ENCODE measurements at places on chromosomes 16 and 17.

- DNase-seq, result peak; percentile 90
Measured at GRCh38 chr17:50893183-50893993, 27.2 kb upstream of the TOB1 start.

GRCh38 chr16:88726981-88727380 is 20.7 kb downstream of the CTU2 start:
- DNase-seq, result no peak

DNA sequence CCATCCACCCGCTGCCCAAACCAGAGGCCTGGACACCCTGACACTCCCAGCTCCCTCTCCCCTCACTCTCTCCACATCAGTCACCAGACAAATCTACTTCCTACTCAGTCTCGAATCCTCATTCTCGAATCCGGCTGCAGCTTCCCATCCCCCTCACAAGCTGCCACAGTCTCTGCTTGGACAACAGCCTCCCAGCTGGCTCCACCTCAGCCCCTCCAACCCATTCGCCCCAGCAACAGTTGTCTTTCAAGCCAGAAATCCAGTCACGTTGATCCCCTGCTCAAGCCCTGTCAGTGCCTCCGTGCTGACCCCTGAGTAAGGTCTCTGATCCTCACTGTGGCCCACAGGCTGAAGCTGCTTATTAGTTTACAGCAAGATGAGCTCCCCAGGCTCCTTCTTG is 44.2 kb upstream of the MTSS2 start:
- DNase-seq, result no peak

DNA sequence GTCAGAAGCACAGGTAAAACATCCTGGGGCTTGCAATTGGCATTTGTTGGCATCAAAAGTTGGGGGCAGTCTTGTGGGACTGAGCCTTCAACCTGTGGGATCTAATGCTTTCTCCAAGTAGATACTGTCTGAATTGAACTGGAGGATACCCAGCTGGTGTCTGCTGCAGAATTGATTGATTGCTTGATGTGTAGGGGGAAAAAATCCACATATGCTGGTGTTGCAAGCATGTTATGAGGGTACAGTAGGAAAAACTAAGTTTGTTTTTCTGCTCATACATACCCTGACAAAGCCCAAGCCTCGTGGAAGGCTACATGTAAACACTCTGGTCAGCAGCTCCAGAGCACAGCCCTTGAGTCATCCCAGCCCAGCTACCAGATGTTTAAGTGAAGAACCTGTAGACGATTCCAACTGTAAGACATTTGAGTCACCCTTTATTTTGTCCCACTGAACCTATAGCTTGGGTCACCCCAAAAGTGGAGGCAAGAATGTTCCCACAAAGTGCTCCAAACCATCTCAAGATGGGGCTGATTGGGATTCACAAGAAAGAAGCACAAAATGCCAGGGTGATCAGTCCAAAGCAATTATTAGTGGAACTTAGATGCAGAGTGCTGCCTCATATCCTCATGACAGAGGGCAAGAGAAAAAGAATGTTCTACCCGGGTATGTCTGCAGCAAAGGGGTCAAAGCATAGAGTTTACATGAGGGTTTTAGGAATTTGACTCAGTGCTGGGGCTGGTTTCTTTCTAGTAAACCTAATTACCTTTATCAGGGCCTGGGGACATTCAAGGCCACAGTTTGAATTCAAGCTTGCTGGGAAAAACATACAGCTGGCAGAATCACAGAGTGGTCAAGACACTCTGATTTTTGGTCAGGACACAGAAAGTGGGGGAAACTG is 9.6 kb upstream of the APPBP2 start:
- DNase-seq, result no peak

GRCh38 chr16:79687249-79688130 is 87.0 kb upstream of the MAF start:
- no peak for DNase-seq

GRCh38 chr16:73306901-73307413 is 259.0 kb upstream of the ZFHX3 start:
- DNase-seq, result no peak

- no peak for DNase-seq
Measured at GRCh38 chr17:35692512-35693210, 38.8 kb upstream of the RASL10B start.

GRCh38 chr16:27678955-27679354 is 129.0 kb downstream of the KATNIP start:
- no peak for DNase-seq

- no peak for DNase-seq
Measured at GRCh38 chr16:85104821-85105391, 7.4 kb downstream of the CIBAR2 start.

- no peak for DNase-seq
Measured at GRCh38 chr17:74775409-74776043, 619 bp downstream of the NAT9 start.

- no peak for DNase-seq
Measured at GRCh38 chr16:78323315-78323714, 223.9 kb downstream of the WWOX start.

DNA sequence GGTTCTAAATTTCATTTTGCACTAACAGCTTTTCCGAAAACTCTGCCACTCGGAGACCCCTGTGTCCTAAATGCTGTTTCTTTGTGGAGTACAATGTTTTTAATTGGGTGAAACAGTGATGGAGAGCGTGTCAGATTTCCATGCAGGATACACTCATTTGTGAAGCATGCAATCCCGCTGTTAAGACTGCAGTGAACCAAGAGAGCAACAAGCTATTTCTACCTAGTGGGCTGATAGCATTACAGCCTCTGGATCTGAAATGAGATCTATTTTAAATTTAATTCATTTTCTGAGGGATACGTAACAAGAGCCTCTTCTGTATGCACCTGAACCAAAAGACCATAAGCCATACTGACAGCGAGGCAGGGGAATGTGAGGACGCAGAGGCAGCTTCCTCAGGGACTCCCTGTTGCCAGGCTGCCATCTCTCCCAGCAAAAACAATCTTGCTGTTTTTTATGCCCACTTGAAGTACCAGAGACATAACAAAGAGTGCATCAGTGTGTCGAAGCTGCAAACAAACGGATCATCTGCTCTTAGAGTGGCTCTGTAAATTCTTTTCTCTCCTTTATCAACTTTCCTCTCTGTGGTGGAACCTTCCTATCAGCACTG is 199.9 kb upstream of the COX10 start:
- DNase-seq, result no peak

DNA sequence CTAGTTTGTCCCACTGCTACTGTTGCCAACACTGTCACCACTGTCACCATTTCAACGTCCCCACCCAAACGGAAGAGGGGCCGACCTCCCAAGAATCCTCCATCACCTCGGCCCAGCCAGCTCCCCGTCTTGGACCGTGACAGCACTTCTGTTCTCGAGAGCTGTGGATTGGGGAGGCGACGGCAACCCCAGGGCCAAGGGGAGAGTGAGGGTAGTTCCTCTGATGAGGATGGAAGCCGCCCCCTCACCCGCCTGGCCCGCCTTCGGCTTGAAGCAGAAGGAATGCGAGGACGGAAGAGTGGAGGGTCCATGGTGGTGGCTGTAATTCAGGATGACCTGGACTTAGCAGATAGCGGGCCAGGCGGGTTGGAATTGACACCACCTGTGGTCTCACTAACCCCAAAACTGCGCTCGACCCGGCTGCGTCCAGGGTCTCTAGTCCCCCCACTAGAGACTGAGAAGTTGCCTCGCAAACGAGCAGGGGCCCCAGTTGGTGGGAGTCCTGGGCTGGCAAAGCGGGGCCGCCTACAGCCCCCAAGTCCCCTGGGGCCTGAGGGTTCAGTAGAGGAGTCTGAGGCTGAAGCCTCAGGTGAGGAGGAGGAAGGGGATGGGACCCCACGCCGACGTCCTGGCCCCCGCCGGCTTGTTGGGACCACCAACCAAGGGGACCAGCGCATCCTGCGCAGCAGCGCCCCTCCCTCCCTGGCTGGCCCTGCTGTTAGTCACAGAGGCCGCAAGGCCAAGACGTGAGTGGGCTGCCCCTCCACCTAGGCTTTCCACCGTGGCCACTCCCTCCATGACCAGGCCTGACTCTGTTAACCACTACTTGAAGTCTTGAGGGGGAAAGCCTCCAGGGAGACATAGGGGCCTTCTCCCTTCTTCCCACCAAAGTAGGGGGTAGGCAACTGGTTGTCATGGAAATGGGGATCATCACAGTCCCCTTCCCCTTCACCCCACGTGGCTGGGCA is 9.0 kb upstream of the PHKG2 start:
- DNase-seq, result no peak

DNA sequence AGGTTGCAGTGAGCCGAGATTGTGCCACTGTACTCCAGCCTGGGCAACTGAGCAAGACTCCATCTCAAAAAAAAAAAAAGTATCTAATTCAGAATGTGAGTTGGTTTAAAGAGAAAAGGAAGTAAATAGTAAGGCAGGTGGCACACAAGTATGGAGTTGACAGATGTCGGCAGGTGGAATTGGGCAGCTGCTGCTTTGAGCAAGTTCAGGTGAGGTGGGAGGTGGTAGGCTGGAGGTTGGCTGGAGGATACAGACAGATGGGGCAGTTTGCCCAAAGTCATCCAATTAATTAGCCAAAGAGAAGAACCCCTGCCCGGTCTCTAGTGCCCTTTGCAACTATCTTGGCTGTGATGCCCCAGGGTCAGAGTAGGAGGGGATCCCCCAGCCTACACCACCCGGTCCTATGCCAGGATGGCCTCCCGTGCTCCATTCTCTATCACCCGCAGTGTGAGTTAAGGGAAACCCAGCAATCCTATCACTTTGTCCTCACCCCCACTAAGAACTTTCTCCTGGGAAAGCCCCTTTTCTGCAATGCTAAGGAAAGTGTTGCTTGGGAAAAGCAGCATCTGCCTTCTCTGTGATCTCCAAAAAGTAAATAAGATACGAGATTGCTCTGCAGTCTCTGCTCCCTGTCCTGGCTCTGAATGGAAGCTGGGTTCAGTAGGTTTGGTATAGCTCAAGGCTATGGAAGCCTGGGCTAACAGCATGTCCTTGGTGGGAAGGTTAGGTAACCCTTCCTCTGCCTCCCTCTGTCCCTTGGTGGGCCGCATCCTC is 32.2 kb downstream of the SLC12A3 start:
- no peak for DNase-seq

DNA sequence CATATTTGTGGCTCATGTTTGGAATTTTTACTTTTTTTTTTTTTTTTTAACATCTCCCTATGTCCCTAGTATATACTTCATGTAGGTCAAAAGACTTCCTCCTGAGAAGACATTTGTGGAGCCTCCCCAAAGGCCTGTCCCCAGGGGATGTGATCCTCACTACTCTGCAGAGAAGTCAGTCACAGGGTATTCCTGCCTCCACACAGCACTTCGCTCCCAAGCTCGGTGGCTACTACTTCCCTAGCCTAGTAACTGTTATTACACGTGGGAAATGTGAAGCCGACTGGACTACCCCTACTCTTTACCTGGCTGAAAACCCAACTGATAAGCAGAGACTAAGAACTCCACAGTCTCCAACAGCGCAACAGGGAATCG is 116.8 kb downstream of the HIC1 start:
- no peak for DNase-seq

GRCh38 chr17:10547351-10547750 is 2.1 kb downstream of the MYH2 start:
- no peak for DNase-seq

DNA sequence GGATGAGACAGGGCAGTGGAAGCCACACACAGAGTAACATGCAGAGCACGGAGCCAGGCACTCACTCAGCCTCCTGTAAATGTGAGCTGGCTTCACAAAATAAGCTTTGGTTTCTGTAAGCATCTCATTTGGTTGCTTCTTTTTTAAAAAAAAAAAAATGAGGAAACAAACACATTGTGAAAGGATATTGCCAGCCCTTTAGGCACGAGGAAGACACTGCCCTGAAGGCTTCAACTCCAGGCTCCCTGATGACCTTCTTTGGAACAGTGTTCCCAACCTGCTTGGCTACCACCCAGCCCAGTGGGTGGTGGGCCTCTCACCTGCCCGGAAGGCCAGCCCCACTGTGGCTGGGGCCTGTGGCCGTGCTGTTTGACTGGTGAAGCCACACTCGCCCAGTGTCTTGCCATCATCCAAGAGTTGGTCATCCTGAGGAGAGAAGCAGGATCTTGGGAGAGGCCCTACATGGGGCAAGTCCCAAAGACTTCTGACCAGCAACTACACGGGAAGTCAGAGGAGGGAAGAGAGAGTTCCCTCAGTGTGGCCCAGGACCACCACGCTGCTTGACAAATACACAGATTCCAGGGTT is 1.9 kb downstream of the ELOB start:
- DNase-seq, result no peak

GRCh38 chr16:73069581-73070262 is 21.8 kb upstream of the ZFHX3 start:
- DNase-seq, result no peak

DNA sequence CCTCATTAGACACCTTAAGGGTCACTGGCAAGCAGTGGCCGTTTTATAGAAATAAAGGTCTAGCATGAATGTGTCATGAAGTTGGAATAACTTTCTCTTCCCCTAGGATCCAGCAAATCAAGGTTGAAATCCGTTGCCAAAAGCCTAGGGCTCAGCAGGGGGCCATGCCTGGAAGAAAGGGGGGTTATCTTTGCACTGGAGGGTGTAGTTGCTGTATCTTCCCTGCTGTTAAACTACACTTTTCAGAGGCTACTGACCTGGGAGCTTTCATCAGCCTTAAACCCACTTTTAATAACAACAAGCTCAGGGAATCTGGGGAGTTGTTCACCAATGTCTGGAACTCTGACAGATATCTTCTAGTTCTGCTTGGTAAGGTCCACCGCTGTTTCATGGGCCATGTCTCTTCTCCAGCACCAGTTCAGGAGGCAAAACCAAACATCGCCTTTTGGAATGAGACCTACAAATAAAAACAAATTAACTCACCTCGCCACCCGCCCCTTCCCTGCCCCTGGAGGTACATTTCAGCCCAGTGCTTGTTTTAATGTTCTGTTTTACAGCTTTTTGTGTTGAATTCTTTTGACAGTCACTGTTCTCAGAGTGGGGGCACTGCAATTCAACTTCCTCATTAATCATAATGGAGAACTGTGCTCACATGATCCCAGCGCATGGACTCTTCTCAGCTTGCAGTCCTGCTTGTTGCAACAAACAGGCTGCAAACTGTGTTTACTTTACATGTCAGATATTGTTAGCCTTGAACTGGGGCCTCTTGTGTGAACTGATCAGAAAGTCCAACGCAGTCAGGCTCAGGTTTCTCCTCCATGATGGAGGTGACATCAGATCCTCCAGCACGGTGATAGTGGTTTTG is 508.7 kb downstream of the KCNJ2 start:
- peak; percentile 75 for DNase-seq

- DNase-seq, result no peak
Measured at GRCh38 chr16:49051576-49051975, 230.1 kb downstream of the CBLN1 start.

DNA sequence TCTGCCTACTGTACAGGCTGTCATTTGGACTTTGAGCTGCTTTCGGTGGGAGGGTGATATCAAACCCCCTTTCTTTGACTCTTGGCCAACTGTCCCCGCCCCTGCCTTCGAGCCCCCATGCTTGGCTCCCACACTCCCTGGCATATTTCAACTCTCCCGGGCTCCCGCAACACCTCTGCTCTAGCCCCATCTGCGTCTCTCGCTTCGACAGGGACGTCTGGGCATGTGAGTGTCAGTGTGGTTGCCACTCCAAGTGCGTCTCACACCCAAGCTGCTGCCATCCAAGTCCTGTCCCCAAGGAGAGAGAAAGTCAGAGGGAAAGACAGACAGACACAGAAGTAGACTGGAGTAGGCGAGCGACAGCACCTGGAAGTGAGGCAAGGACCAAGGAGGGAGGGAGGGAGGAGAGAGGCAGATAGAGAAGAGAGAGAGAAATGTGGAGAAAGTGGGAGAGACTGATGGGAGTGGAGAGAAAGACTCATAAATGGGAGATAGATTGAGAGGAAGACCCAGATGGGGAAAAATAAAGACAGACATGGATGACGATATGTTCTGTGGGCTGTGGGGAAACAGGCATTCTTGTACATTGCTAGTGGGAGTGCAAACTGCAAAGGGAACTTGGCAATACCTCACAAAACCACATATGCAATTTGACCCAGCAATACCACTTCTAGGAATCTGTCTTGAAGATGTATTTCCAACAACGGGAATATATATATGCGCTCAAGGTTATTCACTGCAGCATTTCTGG is 11.8 kb downstream of the STARD3 start:
- no peak for DNase-seq

Measured in HepG2 (cell line).